ENCODE measurements at places on chromosomes 5 and 9. TPM values are rescaled to one million over a fixed set of nuclear protein-coding genes. Genes with fewer than 3 reads are reported as not detected.

- no peak overlapping the region for H3K4me3 ChIP-seq
- H3K4me1 ChIP-seq = no peaks in the 10 kb centered on the region
- no peaks in the 10 kb centered on the region for H3K27me3 ChIP-seq
- H3K27ac ChIP-seq = no peak overlapping the region
- DNase-seq = peak; percentile 28
These were observed 1326.6 kb upstream of the C9orf72 start for GRCh38 chr9:28899926-28900325.

- DNase-seq = peak; percentile 69
- H3K27ac ChIP-seq = peak overlapping the region; percentile 87
- H3K4me3 ChIP-seq = peak overlapping the region; percentile 56
- no peaks in the 10 kb centered on the region for H3K27me3 ChIP-seq
- H3K36me3 ChIP-seq = no peaks in the 10 kb centered on the region
- H3K4me1 ChIP-seq = peaks cover 5% of the 10 kb centered on the region
These were observed 13.5 kb upstream of the ANKRD18B start for GRCh38 chr9:33510262-33511183.

DNA sequence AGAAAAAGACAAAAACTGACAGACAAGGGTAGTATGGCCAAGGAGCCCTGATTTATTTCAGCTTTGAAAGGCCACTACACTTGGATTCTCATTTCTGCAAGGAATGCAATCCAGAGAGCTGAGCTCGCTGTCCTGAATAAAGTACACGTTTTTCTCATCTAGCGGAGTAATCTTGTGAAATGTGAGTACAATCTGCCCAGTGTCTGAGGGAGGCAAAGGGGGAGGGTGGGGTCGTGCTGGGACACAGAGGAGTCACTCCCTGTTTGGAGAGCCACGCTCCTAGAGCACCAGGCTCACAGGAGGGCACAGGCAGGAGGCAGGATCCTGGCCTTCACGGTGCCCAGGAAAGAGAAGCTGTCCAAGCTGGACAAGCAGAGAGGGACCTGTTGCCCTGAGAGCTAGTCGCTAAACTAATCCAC lies 51.0 kb upstream of the IFNK start:
- H3K4me1 ChIP-seq = peaks cover 38% of the 10 kb centered on the region
- no peaks in the 10 kb centered on the region for H3K36me3 ChIP-seq
- no peak overlapping the region for H3K4me3 ChIP-seq
- DNase-seq = no peak
- H3K27me3 ChIP-seq = no peaks in the 10 kb centered on the region
- peak overlapping the region; percentile 41 for H3K27ac ChIP-seq

GRCh38 chr5:59065554-59065953 lies 482.7 kb downstream of the RAB3C start:
- H3K36me3 ChIP-seq = no peaks in the 10 kb centered on the region
- H3K4me1 ChIP-seq = no peaks in the 10 kb centered on the region
- no peak for DNase-seq
- H3K27me3 ChIP-seq = no peaks in the 10 kb centered on the region
- no peak overlapping the region for H3K27ac ChIP-seq
- H3K4me3 ChIP-seq = no peak overlapping the region

DNA sequence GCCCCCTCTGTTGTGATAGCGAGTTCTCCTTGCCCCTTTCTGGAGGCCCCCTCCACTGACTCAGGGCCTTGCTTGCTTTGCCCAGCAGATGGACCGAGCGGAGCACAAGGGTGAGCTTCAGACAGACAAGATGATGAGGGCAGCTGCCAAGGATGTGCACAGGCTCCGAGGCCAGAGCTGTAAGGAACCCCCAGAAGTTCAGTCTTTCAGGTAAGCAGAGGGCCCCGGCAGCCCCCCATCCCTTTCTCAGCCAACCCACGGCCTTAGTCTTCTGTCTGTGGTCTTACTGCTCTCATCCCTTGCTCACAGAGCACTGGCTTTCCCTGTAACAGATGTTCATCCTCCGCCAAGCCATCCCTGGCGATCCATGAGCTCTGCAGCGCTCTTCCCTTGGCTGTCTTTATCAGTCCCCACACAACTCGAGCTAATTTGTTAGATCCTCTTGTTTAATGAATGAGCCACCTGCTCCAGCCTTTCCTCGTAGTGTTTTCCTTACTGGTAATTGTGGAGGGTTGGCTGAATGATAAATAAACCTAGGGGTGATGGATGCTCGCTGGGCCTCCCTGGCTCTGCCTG lies 18.4 kb upstream of the RARS1 start:
- no peak overlapping the region for H3K4me3 ChIP-seq
- H3K27ac ChIP-seq = no peak overlapping the region

PPP2CA gene
- 96.9 TPM for total RNA-seq

DNA sequence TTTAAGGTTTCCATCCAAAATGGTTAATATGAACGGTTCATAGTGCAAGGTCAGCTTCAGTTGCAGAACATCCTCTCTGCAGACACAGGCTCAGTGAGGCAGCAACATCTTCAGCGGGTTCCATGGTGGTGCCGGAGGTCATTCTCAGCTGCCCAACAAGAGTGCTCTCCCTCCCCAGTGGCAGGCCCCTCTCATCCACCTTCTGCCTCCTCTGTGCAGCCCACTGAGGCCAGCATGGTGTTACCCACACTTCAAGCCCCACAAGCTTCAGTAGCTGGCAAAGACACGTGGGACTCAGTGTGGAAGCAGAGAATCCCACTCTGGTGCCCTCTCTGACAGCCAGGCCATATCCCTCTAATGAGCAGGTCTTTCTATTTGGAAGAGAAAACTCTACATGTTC lies 4.1 kb upstream of the ARSI start:
- peaks cover 23% of the 10 kb centered on the region for H3K4me1 ChIP-seq
- no peak for DNase-seq
- no peak overlapping the region for H3K4me3 ChIP-seq
- H3K27ac ChIP-seq = no peak overlapping the region
- peaks cover 19% of the 10 kb centered on the region for H3K27me3 ChIP-seq
- no peaks in the 10 kb centered on the region for H3K36me3 ChIP-seq

- H3K36me3 ChIP-seq = no peaks in the 10 kb centered on the region
- no peak for DNase-seq
- peaks cover 53% of the 10 kb centered on the region for H3K27me3 ChIP-seq
- no peak overlapping the region for H3K4me3 ChIP-seq
- no peak overlapping the region for H3K27ac ChIP-seq
These were observed 4.7 kb upstream of the FIBCD1 start for GRCh38 chr9:130943777-130944176.

DNA sequence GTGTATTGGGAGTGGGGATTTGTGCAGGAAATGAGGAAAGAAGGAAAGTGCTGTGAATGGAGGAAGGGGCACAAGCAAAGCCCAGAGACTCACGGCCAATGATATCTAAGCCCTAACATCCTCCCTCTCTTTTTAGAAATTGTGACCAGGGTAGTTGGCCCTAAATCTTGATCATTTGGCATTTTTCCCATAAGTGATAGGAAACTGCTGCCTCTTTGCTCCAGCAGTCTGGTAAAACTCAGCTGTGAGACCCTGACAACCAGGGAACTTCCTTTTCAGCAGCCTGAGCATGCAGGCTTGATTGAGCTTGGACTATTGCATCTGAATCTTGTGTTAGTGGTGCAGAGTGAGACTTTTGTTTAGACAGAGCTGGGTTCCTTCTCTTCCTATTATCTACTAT lies 9.6 kb upstream of the ADRB2 start:
- no peak for DNase-seq
- no peak overlapping the region for H3K4me3 ChIP-seq
- no peaks in the 10 kb centered on the region for H3K27me3 ChIP-seq
- H3K36me3 ChIP-seq = no peaks in the 10 kb centered on the region

TMEM232 gene
- 11.4 TPM for total RNA-seq

SPEF2 gene
- 17.6 TPM for total RNA-seq

DNA sequence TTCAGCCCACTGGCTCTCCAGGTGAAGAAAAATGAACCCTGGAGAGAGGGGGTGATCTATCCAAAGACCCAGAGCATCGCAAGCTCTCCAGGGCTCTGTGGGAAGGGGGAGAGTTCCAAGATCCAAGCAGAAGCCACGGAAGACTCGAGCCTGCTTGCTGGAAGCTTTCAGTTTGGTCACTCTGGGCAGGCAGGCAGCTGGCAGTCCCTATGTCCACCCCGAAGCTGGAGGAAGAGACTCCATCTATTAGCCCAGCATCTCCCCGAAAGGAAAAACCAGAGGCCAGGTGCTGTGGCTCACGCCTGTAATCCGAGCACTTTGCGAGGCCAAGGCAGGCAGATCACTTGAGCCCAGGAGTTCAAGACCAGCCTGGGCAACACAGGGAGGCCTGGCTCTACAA lies 10.7 kb upstream of the SPARC start:
- H3K4me1 ChIP-seq = no peaks in the 10 kb centered on the region
- no peak for DNase-seq
- no peaks in the 10 kb centered on the region for H3K36me3 ChIP-seq
- H3K4me3 ChIP-seq = no peak overlapping the region
- H3K27me3 ChIP-seq = no peaks in the 10 kb centered on the region

DNA sequence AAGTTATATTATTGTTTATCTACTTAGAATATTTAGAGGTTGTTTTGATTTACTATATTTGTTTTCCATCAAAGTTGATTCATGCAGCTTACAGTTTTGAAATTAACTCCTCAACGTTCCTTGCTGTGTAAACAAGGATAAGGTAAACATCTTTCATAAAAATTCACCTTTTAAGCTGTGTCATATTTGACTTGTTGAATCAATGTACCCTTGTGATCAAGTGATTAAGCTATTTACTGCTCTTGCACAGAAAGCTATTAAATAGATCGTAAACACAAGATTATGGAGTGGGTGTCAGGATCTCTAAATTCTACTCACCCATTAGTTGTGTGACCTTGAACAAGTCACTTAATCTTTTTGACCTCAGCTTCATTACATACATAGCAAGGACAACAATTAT lies 2054.0 kb upstream of the NUDT12 start:
- no peak overlapping the region for H3K4me3 ChIP-seq
- no peak overlapping the region for H3K27ac ChIP-seq
- H3K4me1 ChIP-seq = no peaks in the 10 kb centered on the region
- no peaks in the 10 kb centered on the region for H3K27me3 ChIP-seq

DNA sequence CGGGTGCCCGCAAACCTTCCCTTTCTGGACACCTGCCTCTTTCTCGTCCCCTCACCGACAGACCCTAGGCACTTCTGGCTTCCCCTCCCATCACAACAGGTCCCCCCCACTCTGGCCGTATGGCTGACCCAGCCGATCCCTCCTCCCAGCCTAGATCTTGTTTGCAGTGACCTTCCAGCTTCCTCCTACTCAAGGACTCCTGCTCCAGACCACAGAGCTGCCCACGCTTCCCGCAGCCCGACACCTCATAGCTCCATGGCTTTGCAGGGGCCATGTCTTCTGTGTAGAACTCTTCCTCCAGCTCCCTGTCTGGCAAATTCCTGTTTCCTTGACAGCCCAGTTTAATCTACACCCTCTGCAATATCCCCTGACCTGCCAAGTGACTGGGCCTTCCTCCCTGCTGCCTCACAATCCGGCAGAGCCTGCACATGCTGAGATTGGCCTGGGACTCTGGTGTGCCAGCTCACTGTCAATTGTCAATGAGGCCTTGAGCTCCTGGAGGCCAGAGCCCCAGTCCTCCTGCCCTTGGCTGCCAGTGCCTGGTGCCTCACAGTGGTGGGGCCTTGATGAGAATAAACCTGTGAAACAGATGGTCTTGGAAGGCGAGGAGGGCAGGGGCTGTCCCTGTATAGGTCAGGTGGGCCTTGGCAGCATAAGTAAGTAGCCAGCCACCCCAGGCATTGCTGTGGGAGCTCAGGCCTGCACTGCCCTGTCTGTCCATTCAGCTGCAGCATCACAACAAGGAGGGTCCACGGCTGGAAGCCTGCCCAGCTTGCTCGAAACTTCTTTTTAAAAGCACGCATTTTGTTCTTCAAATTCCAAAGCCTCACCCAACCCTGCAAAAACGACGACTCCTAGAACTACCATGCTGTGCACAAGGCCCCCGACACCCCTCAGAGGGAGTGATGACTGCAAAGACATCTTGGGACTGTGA lies 50.5 kb downstream of the GADD45G start:
- no peak for DNase-seq
- H3K27me3 ChIP-seq = no peaks in the 10 kb centered on the region
- H3K36me3 ChIP-seq = no peaks in the 10 kb centered on the region
- H3K4me3 ChIP-seq = no peak overlapping the region

GRCh38 chr5:82160948-82161347 lies 117.2 kb downstream of the RPS23 start:
- no peaks in the 10 kb centered on the region for H3K27me3 ChIP-seq
- no peak for DNase-seq
- H3K36me3 ChIP-seq = no peaks in the 10 kb centered on the region
- no peak overlapping the region for H3K4me3 ChIP-seq

GRCh38 chr9:3980212-3980611 lies 319.7 kb downstream of the GLIS3 start:
- H3K27me3 ChIP-seq = no peaks in the 10 kb centered on the region
- DNase-seq = no peak
- peaks cover 12% of the 10 kb centered on the region for H3K4me1 ChIP-seq
- H3K36me3 ChIP-seq = no peaks in the 10 kb centered on the region

DNA sequence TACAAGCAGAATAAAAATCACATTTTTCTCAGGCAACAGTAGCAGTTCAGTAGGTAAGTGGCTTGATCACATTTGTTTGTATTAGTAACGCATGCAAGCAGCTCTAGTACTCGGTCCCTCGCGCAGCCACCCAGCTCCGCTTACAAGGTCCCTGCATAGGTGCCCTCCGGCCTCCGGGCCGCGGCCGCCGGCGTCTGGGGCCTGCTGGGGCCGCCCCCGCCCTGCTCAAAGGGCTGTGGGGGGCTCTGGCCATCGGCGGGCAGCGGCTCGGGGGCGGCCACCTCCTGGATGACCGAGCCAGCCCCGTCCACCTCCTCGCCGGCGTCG lies 50.2 kb upstream of the UBAC1 start:
- peak overlapping the region; percentile 81 for H3K27ac ChIP-seq
- H3K27me3 ChIP-seq = no peaks in the 10 kb centered on the region
- DNase-seq = no peak
- peaks cover 57% of the 10 kb centered on the region for H3K4me1 ChIP-seq

DNA sequence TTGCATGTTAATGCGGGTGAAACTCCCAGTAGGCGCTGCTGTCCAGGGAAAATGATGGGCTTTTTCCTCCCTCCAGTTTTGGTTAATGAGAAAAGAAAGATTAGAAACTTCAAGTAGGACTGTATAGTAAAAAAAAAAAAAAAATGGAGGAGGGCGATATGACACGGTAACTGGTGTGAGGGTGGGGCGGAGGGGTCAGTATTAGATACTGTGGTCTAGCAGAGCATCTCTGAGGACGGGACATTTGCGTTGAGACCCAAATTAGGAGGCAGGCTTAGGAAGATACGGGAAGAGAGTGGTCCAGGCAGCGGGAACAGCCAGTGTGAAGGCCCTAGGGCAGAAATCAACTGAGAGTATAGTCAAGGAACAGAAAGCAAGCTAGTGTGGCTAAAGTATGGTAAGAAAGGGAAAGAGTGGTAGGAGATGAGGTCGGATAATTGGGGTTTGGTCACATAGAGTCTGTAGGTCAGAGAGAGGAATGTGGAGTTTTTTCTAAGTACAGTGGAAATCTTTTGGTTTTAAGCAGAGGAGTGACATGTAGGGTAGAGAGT lies 707 bp downstream of the RMND5B start:
- H3K4me1 ChIP-seq = peaks cover 8% of the 10 kb centered on the region
- H3K27ac ChIP-seq = peak overlapping the region; percentile 94
- H3K4me3 ChIP-seq = peak overlapping the region; percentile 80
- H3K27me3 ChIP-seq = no peaks in the 10 kb centered on the region

GRCh38 chr9:133683586-133684120 lies 47.5 kb downstream of the DBH start:
- H3K4me1 ChIP-seq = peaks cover 37% of the 10 kb centered on the region
- no peak overlapping the region for H3K4me3 ChIP-seq
- DNase-seq = peak; percentile 43
- H3K27me3 ChIP-seq = no peaks in the 10 kb centered on the region

- no peaks in the 10 kb centered on the region for H3K36me3 ChIP-seq
- H3K4me3 ChIP-seq = no peak overlapping the region
- no peak for DNase-seq
These were observed 59.4 kb downstream of the DAP start for GRCh38 chr5:10701567-10702039.

- no peaks in the 10 kb centered on the region for H3K27me3 ChIP-seq
- H3K4me1 ChIP-seq = peaks cover 17% of the 10 kb centered on the region
- no peak overlapping the region for H3K4me3 ChIP-seq
- no peak for DNase-seq
- H3K27ac ChIP-seq = no peak overlapping the region
These were observed 67.5 kb downstream of the ZFAND5 start for GRCh38 chr9:72297516-72297915.

Measured in lower lobe of right lung (tissue), 2 donors.